ENCODE measurements at places on chromosomes 3 and 15.
A peak's percentile ranks its signal among the peaks of the same experiment; 100 is the strongest.

- no peak for DNase-seq
These were observed 81.4 kb downstream of the TOP2B start for GRCh38 chr3:25583343-25583742.

GRCh38 chr15:101056366-101057334 is 137.5 kb downstream of the LRRK1 start:
- no peak for DNase-seq

DNA sequence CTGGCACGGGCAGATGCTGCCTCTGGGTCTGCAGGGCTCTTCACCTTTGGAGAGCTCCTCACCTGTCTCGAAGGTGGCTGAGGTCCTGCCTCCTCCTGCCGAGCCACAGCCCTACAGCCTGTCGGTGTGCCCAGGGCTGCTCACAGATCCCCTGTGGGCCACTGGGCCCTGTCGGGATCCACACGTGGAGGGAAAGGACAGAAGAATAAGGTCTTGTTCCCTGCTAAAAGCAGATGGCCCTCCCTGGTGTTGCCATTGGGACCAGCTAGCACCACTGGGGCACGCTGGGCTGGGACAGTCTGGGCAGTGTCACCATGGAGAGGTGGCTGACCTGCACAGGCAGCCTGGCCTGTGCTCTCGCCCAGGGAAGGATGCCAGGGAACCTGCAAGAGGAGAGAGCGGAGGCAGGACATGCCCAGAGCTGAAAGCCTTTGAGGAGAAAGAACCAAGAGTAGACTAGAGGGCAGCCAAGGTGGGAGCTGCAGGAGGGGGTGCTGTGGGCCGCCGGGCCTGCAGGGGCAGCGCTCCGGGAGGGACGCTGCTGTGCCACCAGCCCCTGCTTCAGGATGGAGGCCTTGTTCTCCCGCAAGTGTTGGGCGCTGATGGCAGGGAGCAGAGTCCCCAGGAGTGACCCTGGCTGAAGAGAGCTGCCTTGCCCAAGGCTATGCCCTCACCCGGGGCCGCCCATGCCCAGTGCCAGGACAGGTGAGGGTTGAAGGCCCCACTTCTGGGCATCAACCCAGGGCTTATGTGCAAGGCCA is 210.2 kb downstream of the XXYLT1 start:
- no peak for DNase-seq

GRCh38 chr3:196763179-196763578 is 23.5 kb downstream of the PAK2 start:
- DNase-seq, result no peak

DNA sequence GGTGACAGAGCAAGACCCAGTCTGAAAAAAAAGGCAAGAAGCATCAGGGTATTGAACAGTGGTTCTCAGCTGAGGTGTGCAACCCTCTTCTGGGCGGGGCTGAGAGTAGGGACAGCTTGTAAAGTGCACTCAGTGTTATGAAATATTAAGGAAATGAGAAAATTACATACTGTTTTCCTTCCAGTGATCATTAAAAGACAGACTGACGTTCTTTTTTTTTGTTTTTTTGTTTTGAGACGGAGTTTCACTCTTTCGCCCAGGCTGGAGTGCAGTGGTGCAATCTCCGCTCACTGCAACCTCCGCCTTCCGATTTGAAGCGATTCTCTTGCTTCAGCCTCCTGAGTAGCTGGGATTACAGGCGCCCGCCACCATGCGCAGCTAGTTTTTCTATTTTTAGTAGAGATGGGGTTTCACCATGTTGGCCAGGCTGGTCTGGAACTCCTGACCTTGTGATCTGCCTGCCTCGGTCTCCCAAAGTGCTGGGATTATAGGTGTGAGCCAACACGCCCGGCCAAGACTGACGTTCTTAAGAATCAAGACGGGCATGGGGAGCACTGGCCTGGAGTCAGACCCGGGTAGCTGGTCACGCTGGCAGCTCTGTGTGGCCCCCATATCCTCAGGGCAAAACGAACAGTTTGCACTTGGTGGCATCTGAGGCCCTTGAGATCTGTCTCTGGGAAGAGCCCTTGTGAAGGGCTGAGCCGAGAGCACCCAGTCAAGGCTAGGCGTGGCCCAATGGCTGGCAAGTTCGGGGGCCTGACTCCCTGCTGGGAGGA is 11.4 kb downstream of the MAN2A2 start:
- no peak for DNase-seq

- DNase-seq, result no peak
These were observed 40.8 kb downstream of the SEMA5B start for GRCh38 chr3:122986693-122987179.

DNA sequence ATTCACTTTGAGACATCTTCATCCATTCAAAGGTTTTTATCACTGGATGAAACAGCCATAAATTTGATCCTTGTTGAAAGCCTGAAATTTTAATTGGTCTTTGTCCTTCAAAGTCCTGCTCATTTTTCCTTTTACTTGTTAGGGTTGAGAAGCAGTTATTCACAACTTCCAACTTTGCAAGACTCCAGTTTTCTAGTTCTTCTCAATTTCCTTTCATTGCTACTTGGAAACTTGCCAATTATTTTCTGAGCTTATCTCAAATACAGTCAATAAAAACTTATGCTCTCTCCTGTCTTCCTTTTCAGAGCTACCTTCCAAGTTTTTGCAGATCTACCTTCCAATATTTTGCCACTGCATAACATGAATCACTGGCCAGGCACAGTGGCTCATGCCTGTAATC is 23.7 kb upstream of the CD276 start:
- DNase-seq, result no peak

GRCh38 chr3:183381179-183381578 is 47.2 kb downstream of the MCF2L2 start:
- no peak for DNase-seq

- no peak for DNase-seq
These were observed 103.2 kb upstream of the IQSEC1 start for GRCh38 chr3:13176445-13176844.

GRCh38 chr15:33716025-33716424 is 252.3 kb upstream of the CHRM5 start:
- DNase-seq, result no peak

DNA sequence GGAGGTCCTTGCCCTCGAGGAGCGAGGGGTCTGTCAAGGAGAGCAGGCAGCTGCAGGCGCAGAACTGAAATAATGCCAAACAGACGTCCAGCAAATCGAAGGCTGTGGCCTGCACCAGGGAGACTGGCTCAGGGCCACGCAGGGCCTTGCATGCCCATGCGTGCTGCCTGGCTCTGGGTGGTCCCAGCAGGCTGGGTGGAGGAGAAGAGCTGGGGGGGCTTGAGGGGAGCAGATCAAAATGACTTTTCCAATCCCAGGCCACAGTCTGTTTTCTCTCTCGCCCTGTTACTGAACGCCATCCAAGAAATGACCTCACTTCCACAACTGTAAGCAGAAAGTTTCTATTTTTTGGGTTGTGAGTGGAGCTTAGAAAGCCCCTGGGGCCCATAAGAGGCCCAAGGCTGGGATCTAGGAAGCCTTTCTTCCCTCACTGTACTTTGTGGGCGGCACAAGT is 96.9 kb upstream of the RPL32 start:
- no peak for DNase-seq

GRCh38 chr3:164498917-164499316 is 579.4 kb downstream of the SI start:
- no peak for DNase-seq

DNA sequence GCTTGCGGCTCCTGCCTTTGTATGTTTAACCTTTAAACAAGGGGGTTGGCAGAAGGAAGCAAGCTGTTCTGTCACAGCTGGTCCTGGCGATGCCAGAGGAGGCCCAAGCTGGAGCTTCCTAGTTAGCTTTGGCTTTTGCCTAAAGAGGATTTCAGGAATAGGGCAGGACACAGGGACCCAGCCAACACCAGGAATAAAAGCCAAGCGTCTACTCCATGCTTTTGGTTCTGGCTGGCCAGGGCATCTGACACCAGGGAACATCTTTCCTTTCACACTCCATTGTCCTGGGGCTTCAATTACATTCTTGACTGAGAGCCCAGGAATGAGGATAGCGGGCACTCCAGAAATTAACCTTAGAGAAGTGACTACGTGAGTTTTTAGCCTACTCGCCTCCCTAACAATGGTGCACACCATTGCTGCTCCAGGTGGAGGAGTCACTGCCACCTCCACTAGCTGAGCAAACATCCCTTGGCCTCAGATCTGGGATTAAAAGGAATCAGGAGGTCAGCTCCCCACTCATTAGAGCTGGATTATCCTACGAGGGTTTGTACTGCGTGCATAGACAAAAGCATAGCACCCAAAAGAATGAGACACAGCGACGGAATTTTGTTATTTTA is 38.2 kb downstream of the TPM1 start:
- DNase-seq, result no peak

DNA sequence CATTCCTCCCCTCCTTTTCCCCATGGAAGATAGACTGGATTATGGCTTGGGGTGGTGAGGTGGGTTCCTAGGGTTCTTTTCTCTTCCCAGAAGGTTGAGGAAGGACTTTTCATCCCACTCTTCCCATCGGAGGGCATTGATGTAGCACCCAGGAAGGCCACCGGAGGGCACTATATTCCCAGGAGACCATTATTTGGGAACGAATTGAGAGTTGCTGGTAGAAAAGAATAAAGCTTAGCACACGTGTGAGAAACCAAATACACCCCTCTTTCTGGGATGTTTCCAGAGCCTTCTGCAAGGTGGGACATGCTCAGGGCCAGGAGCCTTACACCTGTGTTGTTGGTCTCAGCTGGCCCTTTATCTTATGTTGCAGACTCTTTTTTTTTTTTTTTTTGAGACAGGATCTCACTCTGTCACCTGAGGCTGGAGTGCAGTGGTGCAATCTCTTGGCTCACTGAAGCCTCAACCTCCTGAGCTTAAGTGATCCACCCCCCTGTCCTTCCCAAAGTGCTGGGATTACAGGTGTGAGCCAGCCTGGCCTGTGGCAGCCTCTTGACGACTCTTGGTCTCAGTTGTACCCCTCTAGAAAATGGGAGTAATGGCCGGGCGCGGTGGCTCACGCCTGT is 6.3 kb upstream of the CDC25A start:
- DNase-seq, result peak; percentile 12

DNA sequence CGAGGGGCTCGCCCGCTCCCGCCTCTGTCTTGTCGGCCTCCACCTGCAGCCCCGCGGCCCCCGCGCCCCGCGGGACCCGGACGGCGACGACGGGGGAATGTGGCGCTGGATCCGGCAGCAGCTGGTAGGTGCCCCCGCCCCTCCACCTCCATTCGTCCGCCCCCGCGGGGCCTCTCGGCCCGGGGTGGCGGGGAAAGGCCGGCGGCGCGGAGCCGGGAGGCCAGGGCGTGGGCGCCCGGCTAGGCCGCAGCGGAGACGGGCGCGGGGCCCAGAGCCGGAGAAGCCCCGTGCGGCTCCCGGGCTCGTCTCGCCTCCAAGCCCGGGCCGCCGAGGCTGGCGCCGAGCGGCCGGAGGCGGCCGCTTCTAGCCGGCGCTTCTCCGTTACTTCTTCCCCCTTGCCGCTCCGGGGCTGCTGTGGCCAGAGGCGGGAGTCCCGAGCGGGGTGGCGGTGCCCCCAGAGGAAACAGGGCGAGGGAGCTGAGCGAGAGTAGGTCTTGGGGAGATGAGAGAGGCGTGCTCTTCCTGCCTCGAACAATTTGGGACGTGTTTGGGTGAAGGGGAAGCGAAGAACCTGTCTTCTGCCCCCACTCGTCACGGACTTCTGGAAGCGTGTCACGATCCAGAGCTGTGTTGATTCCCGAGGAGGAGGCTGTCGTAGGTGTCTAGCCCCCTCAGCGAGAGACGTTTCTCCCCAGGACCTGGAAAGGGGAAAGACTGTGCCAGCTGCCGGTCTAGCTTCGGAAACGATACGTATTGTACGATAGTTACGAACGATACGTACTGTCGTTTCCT is 555 bp downstream of the ATP11B start:
- no peak for DNase-seq

All from NCI-H774 (cell line).